ENCODE measurements at places on chromosomes 2 and 18.

- no peak for DNase-seq
Measured at GRCh38 chr18:23881778-23882177, 132.8 kb upstream of the TTC39C start.

DNA sequence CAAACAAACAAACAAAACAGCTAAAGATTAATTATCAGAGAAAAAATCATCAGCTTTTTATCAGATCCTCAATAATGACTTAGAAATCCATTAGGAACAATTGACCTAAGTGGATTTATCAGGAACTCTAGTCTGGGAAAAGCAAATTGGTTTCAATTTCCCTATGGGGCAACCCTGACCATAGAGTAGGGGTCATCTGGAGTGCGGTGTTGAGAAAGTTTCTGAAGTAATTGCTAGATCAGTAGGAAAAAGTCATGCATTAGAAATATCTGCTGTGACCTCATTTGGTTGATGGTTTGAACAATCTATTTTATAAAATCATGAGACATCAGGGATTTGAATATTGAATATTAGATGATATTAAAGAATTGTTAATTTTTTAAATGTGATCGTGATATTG, 507.9 kb downstream of the TXNL1 start:
- DNase-seq = no peak

DNA sequence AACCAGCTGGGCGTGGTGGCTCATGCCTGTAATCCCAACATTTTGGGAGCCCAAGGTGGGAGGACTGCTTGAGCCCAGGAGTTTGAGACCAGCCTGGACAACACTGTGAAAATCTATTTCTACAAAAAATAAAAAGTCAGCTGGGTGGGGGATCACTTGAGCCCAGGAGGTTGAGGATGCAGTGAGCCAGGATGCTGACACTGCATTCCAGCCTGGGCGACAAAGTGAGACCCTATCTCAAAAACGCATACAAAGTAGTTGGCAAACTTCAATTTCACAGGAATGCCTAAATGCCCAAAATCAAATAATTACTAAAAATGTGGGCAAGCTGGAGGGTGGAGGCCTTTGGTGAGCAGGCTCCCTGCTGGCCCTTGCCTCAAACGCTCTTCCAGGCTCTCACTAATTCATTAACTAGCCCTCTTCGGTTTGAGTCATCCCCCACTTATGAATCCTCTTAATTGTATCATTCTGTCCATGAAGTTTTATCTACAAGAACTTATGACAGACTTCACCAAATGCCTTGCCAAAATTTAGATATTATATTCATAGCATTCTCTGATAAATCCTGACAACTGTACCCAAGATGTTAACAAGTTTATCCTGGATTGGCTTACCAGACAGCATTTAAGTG, 68.7 kb upstream of the ZFP36L2 start:
- DNase-seq = no peak

GRCh38 chr2:31137211-31138036, 816 bp downstream of the GALNT14 start:
- DNase-seq = peak; percentile 72

- no peak for DNase-seq
Measured at GRCh38 chr2:53235836-53236582, 531.6 kb upstream of the CHAC2 start.

GRCh38 chr2:107414376-107414775, 412.3 kb upstream of the RGPD4 start:
- DNase-seq = peak; percentile 19
